ENCODE measurements at places on chromosomes 12 and 14. TPM values are rescaled to one million over a fixed set of nuclear protein-coding genes. Genes with fewer than 3 reads are reported as not detected.

- no peak for DNase-seq
Measured at GRCh38 chr14:71675900-71676287, 256.3 kb upstream of the RGS6 start.

GRCh38 chr12:53600490-53601295 is 25.5 kb downstream of the ATF7 start:
- DNase-seq, result no peak

- no peak for DNase-seq
Measured at GRCh38 chr12:56935752-56936151, 1.5 kb upstream of the SDR9C7 start.

Gene IPO4
- total RNA-seq, result 193 TPM

Gene POLE2
- 38.6 TPM for total RNA-seq

DNA sequence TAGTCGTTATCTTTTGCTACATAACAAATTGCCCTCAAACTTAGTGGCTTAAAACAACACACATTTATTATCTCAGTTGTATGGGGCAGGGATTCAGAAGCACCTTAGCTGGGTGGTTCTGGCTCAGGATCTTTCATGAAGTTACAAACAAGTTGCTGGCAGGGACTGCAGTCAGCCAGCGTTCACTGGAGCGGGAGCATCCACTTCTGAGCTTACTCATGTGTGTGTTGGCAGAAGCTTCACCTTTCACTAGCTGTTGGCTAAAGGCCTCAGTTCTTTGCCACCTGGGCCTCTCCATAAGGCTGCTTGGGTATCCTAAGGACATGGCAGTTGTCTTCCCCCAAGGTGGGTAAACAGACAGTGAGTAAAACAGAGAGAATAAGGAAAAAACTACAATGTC is 365.7 kb downstream of the RPS29 start:
- no peak for DNase-seq

GRCh38 chr12:59088673-59089072 is 168.4 kb upstream of the LRIG3 start:
- DNase-seq, result no peak

- no peak for DNase-seq
Measured at GRCh38 chr12:5466521-5466960, 34.6 kb downstream of the NTF3 start.

Gene MANSC4
- total RNA-seq, result 4.1 TPM

Gene BHLHE41
- 81.0 TPM for total RNA-seq

DNA sequence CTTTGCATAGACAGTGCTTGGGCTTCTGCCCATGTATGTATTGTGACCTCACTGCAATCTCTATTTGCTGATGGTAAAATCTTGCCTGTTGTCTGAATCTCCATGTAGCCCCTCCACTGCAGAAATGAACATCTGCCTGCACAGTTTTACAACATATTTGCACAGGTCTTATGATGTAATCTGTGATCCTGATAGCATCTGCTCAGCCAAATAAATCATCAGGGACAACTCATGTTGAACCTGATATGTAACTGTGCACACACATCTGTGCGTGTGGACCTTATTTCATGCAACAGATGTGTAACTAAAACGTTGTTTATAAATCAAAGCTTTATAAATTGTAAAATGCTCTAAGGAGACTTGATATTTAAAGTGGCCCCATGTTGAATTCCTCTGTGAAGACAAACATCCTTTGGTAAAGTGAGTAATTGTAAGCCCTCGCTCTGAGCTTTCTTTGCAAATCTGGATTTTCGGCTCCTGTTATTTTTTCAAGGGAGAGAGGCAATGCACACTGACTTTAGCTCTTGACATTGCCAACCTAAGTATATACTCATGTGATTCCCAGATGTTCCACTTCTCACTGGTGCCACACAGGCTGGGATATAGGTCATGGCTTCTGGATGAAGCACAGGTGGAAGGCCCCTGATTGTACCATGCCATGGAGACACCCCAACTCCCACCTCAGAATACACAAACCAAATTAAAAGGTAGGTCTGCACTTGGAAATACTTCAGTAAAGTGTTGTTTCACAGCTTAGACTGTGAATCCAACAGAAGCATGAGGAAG is 371.3 kb downstream of the GRIN2B start:
- DNase-seq, result no peak

DNA sequence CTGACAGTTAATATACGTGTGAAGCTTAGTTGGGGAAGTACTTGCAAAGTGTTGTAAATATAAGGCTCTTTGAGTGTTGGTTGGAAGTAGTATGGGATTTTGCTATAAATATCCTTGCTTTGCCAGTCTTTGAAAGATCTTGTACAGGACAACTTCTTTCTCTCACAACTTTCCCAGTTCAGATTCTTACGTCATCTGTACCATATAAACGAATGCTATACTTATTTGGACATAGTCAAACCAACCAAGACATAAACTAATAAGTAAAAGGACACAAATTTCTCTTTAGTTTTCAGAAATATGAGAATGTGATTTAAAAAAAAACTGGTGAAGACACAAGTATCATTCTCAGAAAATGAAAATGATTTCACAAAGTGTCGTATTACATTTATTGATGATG is 153.1 kb upstream of the NPAS3 start:
- DNase-seq, result no peak

GRCh38 chr12:131065279-131065678 is 111.6 kb downstream of the ADGRD1 start:
- DNase-seq, result no peak

Gene FITM1
- total RNA-seq, result not detected

Gene NFE2
- 0.40 TPM for total RNA-seq

DNA sequence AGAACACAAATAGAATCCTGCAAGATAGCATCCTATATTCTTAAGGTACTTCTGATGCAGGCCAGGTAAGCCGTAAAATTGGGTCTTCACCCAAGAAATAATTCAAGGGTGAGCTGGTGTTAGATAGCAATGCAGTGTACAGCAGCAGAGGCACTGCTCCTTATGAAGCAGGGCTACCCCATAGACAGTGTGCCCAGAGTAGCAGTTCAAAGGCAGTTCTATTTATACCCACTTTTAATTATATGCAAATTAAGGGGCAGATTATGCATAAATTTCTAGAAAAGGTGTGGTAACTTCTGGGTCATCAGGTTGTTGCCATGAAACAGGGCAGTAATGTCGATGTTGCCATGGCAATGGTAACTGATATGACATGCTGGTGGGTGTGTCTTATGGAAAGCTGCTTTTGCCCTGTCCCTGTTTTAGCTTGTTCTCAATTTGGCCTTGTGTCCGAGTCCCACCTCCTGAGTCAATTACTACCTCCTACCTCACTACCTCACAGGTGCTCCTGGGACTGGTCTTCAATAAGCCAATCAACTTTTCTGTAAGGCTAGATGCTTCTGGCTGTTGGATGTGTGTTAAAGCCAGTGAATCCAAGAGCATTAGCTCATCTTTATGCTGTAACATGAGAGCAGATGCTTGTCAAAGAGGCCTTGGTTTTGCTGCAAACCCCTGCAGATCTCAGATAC is 61.0 kb downstream of the PPM1A start:
- no peak for DNase-seq

GRCh38 chr12:120598674-120599463 is 17.7 kb upstream of the POP5 start:
- peak; percentile 44 for DNase-seq

DNA sequence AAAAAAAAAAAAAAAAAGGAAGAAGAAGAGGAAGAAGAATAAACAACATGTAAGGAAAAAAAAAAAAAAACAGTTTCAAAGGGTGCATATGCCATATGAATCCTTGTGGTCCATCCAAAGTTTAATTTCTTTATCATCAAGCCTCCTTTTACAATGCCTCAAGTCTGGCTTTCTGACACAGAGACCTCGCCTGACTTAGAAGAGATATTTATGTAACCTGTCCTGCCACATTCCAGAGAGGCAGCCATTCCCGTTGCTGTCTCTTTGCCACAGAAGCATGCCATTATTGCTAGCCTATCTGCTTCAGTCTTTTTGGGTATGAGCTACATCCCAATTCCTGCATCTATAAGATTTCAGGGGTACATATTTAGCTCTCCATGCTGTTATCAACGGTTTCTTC is 596.7 kb upstream of the ATP2B1 start:
- DNase-seq, result peak; percentile 75

GRCh38 chr12:62116986-62117385 is 143.2 kb upstream of the USP15 start:
- DNase-seq, result no peak

GRCh38 chr14:32606301-32606700 is 277.2 kb downstream of the AKAP6 start:
- DNase-seq, result peak; percentile 62

GRCh38 chr12:132142679-132143335 is 1.3 kb downstream of the DDX51 start:
- no peak for DNase-seq

DNA sequence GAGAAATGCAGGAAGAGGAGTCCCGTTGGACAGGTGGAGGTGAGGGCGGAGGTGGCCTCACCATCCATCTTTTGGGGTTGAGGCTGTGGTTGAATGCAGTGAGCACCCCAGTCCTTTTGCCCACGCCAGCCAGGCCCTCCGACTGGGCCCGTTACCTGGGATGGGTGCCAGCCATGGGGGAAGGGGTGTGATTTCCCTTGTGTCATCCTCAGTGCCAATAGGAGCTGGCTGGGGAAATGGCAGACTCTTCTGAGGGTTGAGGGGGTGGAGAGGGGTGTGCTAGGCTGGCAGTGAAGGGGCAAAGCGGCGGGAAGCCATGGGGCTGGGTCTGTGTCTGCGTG is 9.6 kb downstream of the KCNH3 start:
- no peak for DNase-seq

DNA sequence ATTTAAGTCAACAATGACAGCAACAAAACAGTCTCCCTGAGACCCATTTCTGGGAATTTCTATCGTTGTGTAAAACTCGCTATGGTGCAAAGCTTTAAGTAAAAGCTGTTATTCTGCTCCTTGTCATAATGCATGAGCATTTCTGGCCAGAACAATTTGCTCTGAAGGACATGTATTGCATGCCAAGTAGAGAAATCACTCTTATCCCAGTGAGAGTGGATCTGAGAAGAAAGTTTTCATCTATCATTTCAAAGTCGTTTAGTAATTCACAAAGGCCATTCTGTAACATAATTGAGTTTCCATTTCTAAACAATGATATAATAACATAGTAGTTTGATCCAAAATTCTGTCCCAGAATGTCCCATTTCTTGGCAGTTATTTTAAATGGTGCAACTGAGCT is 86.6 kb downstream of the TBC1D30 start:
- DNase-seq, result no peak

Gene LRP1-AS
- total RNA-seq, result not detected

Gene ZDHHC22
- total RNA-seq, result 0.15 TPM

Gene OVCH1
- not detected for total RNA-seq

GRCh38 chr12:92199819-92200576 is 54.4 kb upstream of the BTG1 start:
- no peak for DNase-seq

Gene CEP128
- 11.6 TPM for total RNA-seq

GRCh38 chr12:24172031-24172772 is 222.7 kb upstream of the SOX5 start:
- no peak for DNase-seq
